Peyer's patch (tissue), 4 donors: ENCODE measurements at places on chromosomes 16 and 17.

DNA sequence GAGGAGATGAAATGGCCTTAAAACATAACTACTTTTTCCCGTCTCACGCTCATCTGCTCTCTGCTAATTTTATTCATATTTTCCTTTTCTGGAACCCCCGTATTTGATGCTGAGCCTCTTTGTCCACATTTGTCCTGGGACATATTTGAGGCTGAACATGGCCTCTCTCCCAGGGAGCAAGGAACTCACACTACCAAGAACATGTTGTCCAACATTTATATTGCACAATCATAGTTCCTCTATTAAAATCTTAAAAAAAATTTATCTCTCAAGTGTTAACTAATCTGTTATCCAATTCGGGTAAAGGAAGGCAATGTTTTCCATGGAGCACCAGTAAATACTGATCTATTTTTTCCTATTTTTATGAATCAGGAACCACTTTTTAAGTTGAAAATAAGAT, 60.2 kb downstream of the CMC2 start:
- no peak for DNase-seq

- DNase-seq, result no peak
Observed at GRCh38 chr17:35546487-35546886, 9.0 kb upstream of the SLFN12L start.

DNA sequence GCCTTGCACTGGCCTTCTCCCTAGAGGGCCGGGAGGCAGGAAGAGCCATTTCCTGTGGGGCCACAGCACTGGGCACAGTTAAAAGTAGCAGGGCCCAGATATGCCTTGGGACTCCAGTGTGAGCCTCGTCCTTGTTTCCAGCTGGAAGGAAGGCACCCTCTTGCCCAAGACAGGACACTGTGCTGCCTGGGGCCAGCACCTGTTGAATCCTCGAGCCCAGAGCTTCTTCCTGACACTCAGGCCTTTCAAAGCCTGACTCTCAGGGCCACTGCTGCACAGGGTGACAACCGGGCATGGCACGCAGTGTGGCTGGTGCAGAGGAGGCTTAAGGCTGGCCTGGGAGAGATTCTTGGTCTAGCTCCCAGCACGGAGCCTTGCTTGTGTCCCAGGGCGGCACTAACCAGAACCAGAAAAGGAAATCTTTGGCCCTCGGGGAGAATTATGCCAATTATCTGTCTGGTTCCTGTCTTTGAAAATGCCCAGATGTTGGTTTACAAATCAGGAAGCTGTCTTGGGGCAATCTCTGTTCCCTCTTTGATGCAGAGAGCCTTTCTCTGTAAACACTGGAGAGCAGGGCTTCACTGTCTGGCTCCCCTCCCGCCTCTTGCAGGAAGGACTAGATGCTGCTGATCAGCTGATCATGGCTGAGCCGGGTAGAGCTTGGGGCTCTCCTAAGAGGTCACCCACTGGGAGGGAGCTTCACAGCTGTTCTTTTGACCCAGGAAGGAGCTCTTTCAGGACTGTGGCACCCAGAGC, 11.1 kb downstream of the LDHD start:
- no peak for DNase-seq

DNA sequence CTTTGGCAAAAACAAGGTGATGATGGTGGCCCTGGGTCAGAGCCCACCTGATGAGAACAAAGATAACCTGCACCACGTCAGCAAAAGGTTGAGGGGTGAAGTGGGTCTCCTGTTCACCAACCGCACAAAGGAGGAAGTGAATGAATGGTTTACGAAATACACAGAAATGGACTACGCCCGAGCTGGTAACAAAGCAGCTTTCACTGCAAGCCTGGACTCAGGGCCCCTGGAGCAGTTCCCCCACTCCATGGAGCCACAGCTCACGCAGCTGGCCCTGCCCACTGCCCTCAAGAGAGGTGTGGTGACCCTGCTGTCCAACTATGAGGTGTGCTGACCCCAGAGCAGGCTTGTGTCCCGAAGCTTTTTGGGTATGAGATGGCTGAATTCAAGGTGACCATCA, 29.7 kb upstream of the DLX4 start:
- DNase-seq, result no peak

DNA sequence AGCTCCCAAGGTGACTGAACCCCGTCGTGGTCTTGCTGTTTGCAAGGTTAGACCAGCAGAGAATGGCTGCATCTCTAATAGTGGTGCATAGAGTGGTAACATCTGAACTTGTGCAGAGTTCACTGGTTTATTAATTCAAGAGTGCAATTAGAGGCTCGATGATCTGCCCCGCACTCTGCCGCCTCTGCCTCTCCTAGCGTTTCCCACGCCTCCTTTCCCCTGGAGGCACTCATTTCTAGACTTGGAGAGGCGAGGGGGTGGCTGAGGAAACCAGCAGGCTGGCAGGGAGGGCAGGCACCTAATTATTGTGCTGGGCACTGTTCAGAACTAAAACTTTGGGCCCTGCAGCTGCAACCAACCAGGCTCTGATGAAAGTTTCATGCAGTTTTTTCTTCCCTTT, 363.5 kb upstream of the EEF2KMT start:
- DNase-seq, result no peak

DNA sequence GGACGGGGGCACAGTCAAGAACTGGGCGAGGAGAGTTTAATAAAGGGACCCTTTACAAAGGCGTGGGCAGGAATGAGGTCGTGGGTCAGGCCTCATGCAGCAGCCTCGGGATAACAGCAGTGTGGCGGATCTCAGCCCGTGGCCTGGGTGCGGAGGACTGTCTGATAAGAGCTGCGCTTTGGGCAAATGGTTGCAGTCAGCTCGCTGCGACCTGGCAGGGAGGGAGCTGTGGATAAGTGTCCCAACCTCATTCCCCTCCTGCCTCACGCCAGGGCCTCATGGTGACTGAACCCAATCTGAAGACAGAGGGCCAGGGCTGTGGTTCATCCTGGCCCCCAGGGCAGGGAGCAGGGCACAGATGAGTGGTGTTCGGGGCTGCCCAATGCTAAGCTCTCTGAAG, 13.6 kb downstream of the SMTNL2 start:
- no peak for DNase-seq

- peak; percentile 83 for DNase-seq
Observed at GRCh38 chr16:785563-786535, 2.3 kb downstream of the RPUSD1 start.

GRCh38 chr16:56869513-56870275, 4.7 kb downstream of the SLC12A3 start:
- peak; percentile 46 for DNase-seq

GRCh38 chr17:67672592-67673335, 45.0 kb upstream of the NOL11 start:
- DNase-seq, result no peak

- no peak for DNase-seq
Observed at GRCh38 chr17:11144358-11145233, 96.4 kb upstream of the SHISA6 start.

DNA sequence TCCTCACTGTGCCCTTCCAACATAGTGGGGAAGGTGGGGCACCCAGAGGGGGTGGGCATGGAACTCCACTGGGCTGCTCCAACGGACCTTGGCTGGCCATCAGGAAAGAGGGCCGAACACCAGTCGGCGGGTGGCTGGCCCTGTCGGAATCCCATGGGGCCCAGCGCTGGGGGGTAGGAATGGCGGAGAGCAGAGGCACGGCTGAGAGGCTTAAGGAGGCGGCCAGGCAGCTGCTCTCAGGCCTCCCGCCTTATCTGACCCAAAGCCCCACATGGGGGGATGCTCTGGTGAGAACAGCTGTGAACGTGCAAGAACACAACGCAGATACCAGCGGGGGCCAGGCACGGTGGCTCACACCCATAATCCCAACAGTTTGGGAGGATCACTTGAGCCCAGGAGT, 4.4 kb upstream of the MYO1C start:
- no peak for DNase-seq

GRCh38 chr16:67676516-67676915, 9.9 kb downstream of the C16orf86 start:
- no peak for DNase-seq

DNA sequence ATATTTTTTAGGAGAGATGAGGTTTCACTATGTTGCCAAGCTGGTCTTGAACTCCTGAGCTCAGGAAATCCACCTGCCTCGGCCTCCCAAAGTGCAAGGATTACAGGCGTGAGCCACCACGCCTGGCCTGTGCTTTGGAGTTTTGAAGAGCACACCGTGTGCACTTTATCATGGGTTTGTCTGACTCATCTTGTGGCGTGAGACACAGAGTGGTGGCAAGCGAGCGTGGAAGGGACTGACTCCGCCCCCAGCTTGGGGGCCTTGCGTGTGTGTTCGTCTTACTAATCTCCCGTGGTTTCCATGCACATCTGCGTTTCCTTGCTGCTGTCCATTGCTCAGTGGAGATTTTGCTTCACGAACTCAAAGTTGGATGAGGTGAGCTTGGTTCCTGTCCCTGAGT, 22.9 kb downstream of the CRAMP1 start:
- DNase-seq, result no peak

- DNase-seq, result no peak
Observed at GRCh38 chr17:55198690-55199370, 65.9 kb upstream of the HLF start.

GRCh38 chr17:8091033-8091687, 3.6 kb upstream of the ALOX12B start:
- DNase-seq, result peak; percentile 74

GRCh38 chr16:83200005-83200779, 573.4 kb downstream of the CDH13 start:
- no peak for DNase-seq

GRCh38 chr16:12214509-12214908, 238.0 kb downstream of the SNX29 start:
- no peak for DNase-seq

DNA sequence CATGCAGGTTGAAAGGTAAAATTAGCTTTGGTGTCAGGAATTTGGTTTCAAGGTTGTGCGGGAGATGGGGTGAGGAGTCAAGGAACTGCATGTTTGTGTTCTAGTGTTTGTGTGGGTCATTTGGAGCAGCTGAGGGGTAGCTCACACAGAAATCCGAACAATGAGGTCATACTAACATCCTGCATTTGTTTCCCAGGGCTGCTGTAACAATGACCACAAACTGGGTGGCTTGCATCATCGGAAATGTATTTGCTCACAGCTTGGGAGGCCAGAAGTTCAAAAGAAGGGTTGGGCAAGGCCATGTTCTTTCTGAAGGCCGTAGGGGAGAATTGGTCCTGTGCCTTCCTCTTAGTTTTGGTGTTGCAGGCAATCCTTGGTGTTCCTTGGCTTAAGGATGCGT, 287.4 kb downstream of the HAPSTR1 start:
- no peak for DNase-seq

- DNase-seq, result no peak
Observed at GRCh38 chr17:48795444-48796162, 21.4 kb downstream of the TTLL6 start.

DNA sequence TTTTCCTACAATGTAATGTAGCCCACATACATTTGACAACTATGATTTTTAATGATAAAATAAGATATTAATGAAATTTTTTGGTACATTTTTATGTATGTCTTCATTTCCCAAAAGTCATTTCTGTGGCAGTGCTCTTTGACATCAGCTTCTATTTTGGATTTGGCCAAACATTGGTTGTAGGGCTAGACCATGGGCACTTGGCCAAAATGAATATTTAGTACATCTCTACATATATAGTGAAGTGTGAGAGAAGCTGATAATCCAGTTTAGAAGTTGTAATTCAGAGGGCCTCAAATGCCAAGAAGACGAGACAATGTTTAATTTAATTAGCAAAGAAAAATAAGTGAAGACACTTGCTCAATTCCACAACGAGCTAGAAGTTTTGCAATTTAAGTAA, 724.9 kb upstream of the SOX9 start:
- DNase-seq, result no peak

- DNase-seq, result no peak
Observed at GRCh38 chr17:8311131-8311790, 1.2 kb downstream of the ARHGEF15 start.

- DNase-seq, result no peak
Observed at GRCh38 chr16:72162105-72162692, 9.8 kb downstream of the PMFBP1 start.

DNA sequence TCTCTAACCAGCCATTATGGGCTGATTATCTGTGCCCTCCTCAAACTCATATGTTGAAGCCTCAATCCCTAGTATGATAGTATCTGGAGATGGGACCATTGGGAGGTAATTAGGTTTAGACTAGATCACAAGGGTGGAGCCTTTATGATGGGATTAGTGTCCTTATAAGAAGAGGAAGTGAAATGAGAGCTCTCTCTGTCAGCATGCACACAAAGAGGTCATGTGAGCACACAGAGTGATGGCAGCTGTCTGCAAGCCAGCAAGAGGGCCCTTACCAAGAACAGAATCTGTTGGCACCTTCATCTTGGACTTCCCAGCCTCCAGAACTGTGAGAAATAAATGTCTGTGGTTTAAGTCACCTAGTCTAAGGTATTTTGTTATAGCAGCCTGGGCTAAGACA, 101.9 kb downstream of the PCTP start:
- DNase-seq, result no peak

GRCh38 chr17:55487695-55488432, 23.4 kb downstream of the SMIM36 start:
- no peak for DNase-seq

- no peak for DNase-seq
Observed at GRCh38 chr16:19757762-19758595, 39.9 kb downstream of the IQCK start.

DNA sequence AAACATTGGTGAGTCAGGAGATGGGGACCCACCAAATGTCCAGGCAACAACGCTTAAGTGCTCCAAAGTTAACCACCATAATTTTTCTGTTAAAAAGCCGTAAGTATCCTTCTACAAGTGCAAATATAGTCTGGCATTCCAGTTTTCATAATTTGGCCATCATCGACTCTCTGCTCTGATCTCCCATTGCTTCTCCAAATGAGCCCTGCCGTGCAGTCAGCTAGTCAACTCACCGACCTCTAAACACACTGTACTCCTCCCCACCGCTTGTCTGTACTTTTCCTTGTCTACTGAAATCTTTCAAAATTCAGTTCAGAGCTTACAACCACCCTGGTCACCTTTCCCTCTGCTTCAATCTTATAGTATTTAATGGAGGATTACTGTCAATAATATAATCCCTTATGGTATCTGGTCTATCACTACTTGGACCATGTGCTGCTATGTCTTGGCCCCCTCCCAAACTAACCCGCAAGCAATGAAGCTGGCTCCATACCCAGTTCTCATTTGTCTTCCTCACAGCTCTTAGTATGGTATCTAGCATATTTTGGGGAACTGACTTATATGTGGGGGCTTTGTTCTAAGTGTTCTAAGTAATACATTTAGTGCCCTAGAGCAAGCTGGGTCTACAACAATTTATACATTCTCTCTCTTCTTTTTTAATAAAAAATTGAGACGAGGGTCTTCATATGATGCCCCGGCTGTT, 52.7 kb upstream of the SLC25A19 start:
- DNase-seq, result no peak
